Forelimb muscle (tissue), 1 donor: ENCODE measurements at places on chromosomes 13 and 19.
A peak's percentile ranks its signal among the peaks of the same experiment; 100 is the strongest.

- no peak for DNase-seq
Measured at GRCh38 chr19:48514123-48514458, 2.5 kb upstream of the LMTK3 start.

- DNase-seq = peak; percentile 48
Measured at GRCh38 chr13:43475140-43475539, 311.6 kb downstream of the ENOX1 start.

GRCh38 chr13:37168926-37169325 is 63.5 kb upstream of the CSNK1A1L start:
- DNase-seq = no peak

GRCh38 chr19:29285878-29286277 is 72.9 kb upstream of the UQCRFS1 start:
- peak; percentile 4 for DNase-seq

DNA sequence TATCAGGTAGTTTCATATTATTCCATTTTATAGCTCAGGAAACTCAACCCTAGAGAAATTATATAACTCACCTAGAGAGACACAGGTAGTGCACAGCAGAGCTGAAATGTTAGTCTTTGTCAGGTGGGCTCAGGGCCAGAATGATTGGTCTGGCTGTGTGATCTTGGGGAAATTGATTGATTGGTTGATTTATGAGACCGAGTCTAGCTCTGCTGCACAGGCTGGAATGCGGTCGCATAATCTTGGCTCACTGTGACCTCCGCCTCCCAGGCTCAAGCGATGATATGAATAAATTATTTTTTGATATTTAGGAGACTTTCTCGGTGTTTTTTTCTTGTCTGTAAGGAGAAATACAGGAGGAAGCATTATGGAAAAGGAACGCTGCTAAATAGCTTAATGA is 239.9 kb upstream of the SLC10A2 start:
- DNase-seq = no peak

DNA sequence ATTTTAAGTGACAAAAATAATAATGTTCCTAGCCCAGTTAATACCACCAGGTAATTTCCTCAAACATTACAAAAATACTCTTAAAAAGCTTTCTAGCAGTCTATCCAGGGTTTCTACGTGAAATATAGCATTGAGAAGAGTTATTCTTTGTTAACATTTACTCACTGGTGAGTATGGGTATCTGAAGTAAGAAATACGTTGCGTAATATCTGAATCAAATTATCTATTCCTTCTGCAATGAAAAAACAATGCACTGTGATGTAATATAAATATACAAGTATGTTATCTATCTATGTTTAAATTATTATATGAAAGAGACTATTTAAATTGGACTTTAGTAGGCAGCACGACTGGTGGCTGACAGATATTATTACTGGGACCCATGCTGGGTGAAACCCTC is 5.7 kb upstream of the IGFL2 start:
- no peak for DNase-seq

- DNase-seq = no peak
Measured at GRCh38 chr13:113905942-113906341, 42.1 kb upstream of the GAS6 start.

- DNase-seq = no peak
Measured at GRCh38 chr13:77952737-77953136, 34.1 kb upstream of the EDNRB start.

- DNase-seq = no peak
Measured at GRCh38 chr19:28497887-28498286, 715.1 kb downstream of the UQCRFS1 start.

GRCh38 chr13:41588899-41589298 is 131.5 kb downstream of the RGCC start:
- DNase-seq = no peak

GRCh38 chr13:31166591-31166990 is 4.9 kb upstream of the HSPH1 start:
- DNase-seq = no peak

DNA sequence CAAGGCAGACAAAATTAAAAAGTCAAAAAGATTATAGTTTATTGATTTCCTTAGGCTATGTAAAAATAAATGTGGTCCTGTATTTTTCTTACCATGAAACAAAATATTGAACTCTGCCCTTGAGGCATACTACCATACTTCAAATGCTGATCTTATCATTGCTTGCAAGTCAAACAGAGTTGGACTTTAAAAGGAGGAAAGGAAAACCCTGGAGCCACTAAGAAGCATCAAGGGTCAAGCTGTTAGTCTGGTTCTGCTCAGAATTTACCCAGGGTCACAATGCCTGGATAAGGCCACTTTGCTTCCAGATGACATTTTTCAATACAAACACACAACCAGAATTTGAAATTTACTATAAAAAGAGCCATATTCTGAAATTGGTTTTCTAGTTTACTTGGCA is 2.2 kb upstream of the FREM2 start:
- no peak for DNase-seq

- DNase-seq = no peak
Measured at GRCh38 chr19:35216833-35217648, 11.5 kb downstream of the FAM187B start.

- no peak for DNase-seq
Measured at GRCh38 chr13:43245374-43245964, 222.1 kb downstream of the DNAJC15 start.

- no peak for DNase-seq
Measured at GRCh38 chr13:74003374-74003773, 130.8 kb downstream of the KLF12 start.

DNA sequence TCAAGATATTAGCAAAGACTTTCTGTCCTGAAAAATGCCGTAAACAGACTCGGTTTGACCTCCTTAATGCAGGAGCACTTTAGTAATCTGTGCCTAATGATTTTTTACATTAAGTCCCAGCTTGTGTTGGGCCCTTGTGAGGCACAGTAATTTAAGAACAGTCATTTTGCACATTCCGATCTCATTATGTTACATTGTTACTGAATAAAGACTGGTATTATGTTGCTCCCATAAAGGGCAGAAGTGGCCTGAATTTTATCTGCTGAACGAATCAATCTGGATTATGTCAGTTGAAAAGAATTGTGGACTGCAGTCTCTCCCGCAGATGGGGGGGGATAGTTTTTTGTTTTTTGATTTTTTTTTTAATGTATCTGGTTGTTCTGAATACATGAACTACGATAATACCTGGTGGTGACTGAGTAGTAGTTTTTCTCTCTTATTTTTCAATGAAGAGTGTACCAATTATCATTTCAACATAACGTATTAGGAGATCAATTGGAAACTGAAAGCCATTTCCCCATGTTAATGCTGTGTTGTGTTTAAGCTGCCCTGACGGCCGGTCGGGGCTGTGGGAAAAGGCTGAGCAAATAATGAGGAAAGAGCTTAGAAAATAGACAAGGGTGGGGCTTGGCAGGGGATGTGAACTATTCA is 290.2 kb downstream of the ZNF536 start:
- DNase-seq = no peak

DNA sequence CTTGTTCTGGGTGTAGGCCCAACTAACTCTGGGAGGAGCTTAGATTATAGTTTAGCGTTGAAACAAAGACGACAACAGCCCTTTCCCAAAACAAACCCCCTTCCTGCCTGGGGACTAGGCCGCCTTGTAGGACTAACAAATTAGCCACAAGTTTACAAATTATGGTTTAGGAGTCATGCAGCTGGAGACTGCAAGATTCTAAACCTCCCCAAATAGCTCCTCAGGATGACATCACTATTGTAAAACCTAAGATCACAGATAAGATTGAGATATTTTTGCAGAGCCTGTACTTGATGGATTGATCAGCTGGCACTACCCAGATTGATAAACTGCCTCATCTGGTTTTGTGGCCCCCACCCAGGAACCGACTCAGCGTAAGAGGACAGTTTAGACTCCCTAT is 2.3 kb upstream of the SLC25A15 start:
- no peak for DNase-seq

DNA sequence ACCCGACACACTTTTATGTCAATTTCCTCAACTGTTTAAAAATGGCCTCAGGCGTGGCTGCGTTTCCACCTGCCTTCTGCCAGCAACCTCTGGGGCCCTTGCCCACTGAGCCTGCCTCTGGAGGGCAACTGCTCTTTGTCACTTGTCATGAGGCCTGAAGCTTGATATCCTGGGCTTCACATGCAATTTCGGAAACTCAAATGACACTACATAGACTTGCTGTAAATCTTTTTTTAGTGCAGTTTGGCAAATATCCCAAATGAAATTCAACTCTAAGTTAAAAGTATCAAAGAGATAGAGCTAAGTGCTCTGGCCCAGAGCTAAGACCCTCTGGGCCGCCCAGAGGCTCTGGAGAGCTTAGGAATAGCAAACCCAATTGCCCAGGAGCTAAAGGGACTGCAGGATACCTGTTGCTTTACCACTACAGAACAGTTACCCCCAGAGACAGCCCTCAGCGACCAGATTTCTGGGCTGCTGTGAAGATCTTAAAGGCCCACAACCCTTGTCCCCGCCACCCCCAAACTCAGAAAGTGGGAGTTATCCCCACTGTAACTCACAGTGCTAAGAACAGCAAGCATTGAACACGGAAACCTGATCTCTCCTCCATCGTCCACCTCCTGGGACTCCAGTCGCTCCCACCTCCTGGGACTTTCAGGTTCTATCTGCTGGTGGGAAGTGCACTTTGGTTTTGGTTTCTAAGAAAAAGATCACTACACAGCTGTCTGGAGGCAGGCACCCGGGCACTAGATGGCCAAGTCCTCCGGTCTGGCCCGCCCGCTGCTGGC is 19.4 kb downstream of the GJA3 start:
- no peak for DNase-seq

DNA sequence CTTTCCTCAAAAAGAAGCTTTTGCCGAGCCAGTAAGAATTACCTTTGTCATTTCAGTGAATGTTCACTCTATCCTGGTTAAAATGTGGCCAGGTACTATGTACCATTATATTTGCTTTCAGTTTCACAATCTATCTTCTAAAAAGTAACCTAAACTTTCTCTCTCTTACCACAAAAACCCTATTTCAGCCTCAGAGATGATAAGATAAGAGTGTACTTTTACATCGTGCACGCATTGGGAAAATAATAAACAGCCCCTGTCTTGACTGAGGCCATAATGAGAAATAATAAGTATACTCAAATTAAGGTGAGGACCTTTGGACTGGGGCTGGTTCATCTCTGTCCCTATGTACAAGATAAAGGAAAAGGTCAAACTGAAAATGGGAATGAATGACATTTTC is 77.7 kb downstream of the ZNF726 start:
- no peak for DNase-seq

GRCh38 chr19:50486823-50487515 is 10.3 kb upstream of the GARIN5A start:
- DNase-seq = no peak

DNA sequence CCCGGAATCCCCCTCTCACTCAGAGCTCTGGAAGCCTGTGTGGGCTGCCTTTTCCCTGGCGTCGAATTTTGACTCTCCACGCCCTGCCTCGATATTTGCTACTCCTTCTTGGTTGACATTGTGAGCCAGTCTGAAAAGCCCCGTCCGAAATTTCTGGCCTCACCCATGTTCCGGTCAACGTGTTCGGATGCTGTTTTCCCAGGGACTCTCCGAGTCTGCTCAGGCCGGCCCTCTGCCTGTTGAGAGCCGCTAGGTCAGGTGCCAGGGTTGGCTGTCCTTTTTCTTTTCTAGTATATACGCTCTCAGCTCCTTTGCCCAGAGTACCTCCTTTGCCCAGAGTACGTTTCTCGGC is 6.8 kb upstream of the DGKH start:
- DNase-seq = no peak

DNA sequence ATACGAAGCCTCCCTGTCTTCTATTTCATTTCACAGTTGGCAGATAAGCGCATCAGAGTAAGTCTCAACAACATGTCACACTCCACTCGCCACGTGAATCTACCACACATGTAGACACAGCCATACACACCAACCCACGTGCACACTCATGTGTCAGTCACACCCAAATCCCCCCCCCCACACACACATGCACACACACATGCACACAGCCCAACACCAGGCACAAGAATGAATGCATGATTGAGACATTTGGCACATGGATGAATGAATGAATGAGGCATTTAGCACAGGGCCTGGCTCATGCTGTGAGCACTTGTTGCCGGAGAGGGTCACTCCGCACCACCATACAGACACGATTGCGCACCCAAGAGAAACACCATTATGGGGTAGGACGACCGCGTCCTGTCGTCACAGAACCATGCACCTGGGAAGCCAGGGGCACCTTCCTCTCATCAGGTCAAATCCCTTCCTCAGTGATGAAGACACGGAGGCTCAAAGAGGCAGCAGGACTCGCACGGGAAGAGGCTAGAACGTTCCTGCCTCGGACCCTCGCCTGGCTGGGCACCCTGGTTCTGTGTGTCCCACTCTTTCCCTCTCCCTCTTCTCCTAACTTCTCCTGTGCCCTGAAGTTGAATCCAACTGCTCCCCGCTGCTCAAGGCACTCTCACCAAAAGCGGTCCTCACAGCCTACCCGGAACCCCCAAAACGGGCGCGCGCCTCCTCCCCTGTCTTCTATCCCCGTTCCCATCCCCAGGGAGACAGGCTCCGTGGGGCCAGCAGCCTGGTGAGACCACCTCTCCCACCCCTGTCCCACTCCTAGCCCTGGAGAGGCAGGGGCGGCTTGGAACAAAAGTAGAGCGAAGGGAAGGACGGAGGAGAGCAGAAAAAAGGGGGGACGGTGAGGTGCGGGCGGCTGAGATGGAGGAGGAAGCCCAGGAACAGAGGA is 1.3 kb downstream of the MEIS3 start:
- no peak for DNase-seq

DNA sequence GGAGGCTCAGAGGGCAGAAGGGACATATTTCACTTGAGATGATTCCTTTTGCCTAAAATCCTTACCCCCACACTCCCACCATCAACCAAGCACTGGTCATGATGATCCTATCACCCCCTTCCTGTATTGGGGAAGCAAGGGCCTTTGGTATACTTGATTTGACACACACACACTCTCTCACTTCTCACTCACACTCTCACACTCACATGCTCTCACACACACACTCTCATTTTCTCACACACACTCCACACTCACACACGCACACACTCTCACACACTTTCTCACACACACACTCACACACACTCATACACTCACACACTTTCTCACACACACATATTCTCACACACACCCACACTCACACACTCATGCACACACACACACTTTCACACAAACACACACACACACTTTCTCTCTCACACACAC is 8.6 kb downstream of the RGCC start:
- DNase-seq = no peak

- DNase-seq = no peak
Measured at GRCh38 chr19:5123646-5124045, 154.7 kb downstream of the KDM4B start.

GRCh38 chr13:31824705-31825517 is 85.6 kb downstream of the RXFP2 start:
- DNase-seq = no peak
